ENCODE measurements at places on chromosomes 16 and 17.

DNA sequence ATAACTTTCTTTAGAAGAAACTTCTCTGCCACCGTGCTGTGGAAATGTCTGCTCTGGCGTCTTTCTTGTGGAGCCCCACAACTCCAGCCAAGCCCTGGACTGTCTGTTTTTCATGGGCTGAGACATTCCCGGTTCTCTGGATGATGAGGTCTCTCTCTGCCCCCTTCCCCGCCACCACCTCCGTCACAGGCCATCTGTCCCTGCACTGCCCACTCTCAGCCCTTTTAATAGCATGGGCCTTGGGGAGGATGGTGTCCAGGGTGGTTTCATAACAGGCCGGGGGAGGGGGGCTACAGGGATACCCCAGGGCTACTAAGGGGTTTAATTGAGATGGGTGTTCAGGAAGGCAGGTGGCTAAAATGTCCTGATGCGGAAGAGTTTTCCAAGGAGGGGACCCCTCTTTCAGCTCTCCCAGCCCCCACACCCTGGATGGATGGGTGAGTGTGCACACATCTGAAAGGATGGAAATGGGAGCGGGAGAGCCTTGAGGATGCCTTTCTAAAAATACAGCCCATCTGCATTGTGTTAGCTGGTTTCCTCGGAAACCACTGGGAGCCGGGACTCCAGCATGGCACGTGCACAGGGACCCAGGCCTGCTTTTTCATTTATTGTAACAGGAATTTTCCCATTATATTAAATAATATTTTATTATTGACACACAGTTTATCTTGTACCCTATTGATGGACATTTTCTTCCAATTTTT, 14.6 kb upstream of the NDRG4 start:
- no peak for DNase-seq

DNA sequence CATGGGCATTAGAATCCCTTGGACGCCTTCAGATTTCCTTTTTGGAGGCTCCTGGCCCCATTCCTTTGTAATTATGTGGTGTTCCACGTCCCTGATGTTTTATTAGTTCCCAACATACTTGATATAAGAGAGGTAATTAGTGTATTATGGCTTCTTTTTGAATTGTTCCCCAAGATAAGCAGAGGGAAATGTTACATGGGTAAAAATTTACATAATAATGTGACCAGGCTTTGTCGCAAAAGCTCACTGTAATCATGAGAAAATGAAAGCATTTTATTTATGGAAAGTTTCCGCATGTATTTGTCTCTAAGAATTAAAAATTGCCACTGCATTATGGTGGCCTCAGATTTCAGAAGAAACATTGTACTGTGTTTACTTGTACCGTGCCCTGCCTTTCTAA, 177.8 kb downstream of the PRKCA start:
- DNase-seq = no peak

GRCh38 chr17:50451943-50452629, 16.6 kb downstream of the CHAD start:
- DNase-seq = no peak

DNA sequence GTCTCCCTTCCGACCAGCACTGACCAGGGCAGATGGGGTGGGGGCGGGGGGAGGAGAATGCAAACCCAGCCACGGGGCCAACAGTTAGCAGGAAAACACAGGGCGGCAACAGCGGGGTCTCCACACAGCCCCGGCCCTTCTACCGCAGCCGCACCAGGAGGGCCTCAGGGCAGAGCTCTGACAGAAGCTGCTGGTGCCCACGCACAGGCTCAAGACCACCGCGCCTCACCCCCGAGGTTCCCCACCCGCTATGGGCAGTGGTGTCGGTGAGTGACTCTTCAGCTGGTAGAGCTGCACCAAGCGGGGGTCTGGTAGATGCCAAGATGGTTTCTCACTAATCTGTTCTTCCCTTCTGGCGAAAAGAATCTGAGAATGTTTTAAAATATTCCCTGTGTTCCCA, 16.1 kb downstream of the HAGH start:
- DNase-seq = no peak

- no peak for DNase-seq
Measured at GRCh38 chr17:31321966-31322365, 544 bp upstream of the EVI2A start.

GRCh38 chr16:85391769-85392583, 221.1 kb upstream of the GSE1 start:
- DNase-seq = no peak

DNA sequence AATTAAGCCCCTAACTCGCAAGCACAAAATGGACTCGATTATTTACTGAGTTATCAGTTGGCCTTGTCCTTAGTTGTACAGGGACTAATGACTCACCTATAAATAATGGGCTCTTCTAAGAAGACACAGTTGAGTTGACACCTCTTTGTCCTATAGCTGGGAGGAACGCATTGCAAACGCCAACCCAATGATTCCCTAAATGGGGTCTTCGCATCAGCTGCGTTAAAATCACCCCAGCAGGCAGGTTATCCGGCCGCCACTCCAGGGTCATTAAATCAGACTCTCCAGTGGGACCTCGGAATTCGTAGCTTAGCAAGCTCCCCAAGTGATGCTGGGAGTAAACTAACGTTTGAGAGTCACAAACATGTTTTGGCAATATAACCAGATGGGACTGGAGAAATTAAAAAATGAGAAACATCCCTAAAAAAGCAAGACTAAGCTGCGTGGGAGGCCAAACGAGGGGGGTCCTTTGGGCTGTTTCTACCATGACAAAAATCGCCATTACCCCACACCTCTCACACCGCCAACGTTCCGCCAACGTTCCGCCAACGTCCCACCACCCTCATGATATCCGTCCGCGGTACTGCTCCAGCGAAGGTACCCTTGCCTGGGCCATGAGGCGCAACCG, 932 bp upstream of the NFE2L1 start:
- no peak for DNase-seq

DNA sequence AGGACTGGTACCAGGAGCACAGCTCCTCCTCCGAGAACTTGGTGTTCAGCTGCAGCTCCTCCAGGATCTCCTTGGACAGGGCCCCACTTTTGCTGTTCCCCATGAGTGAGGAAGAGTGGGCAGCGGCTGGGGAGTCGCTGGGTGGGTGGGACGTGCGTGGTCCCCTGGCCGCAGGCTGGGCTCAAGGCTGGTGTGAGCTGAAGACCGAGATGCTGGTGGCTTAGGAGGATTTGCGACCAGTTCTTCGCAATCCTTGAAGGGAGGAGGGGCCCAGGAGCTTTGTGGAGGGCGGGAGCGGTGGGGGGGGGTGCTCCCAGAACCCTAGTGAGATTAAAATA, at the start of gene RCVRN:
TSS of gene RCVRN (minus strand) at position 194 of the 338 bp plus-strand sequence. CDS start at position 103, 91 bp downstream.
- DNase-seq = no peak

DNA sequence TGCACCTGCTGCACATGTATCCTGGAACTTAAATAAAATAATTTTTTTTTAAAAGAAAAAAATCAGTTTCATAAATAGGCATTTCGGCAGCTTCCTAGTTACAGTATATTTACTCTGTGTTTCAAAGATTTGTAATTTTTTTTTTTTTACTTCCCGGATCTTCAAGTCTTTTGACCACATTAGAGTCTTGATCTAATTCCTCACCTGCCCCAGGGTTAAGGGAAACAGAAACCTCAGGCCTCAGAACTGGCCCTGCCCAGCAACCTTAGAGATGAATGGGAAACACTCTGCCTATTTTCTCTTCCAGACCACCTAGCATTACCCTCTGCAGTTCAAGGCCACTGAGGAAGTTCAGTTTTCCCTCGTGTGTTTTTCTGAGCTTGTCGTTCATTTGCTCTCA, 304.0 kb downstream of the MAF start:
- no peak for DNase-seq

- DNase-seq = no peak
Measured at GRCh38 chr16:66099306-66099705, 267.2 kb upstream of the CDH5 start.

GRCh38 chr16:10571354-10571753, 9.0 kb downstream of the EMP2 start:
- no peak for DNase-seq

GRCh38 chr16:12721841-12722421, 81.8 kb downstream of the CPPED1 start:
- no peak for DNase-seq

GRCh38 chr16:55565086-55565485, 1.4 kb upstream of the CAPNS2 start:
- DNase-seq = peak; percentile 50

- no peak for DNase-seq
Measured at GRCh38 chr17:47803751-47804150, 17.8 kb downstream of the OSBPL7 start.

DNA sequence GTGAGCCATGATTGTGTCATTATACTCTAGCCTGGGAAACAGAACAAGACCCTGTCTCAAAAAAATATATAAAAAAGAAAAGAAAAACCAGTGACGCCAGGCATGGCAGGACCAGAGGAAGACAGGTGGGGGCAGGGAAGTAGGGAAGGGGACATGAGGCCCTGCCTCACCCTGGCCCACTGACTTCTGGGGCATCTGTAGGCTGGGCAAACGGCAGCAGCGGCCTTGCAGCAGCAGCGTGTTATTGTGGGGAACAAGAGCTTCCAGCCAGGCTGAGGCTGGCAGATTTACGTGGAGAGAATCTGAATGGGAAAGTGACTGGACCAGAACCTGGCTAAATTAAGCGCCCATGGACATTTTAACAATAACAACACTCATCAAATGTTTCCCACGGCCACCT, 19.4 kb downstream of the CMTM4 start:
- DNase-seq = no peak

DNA sequence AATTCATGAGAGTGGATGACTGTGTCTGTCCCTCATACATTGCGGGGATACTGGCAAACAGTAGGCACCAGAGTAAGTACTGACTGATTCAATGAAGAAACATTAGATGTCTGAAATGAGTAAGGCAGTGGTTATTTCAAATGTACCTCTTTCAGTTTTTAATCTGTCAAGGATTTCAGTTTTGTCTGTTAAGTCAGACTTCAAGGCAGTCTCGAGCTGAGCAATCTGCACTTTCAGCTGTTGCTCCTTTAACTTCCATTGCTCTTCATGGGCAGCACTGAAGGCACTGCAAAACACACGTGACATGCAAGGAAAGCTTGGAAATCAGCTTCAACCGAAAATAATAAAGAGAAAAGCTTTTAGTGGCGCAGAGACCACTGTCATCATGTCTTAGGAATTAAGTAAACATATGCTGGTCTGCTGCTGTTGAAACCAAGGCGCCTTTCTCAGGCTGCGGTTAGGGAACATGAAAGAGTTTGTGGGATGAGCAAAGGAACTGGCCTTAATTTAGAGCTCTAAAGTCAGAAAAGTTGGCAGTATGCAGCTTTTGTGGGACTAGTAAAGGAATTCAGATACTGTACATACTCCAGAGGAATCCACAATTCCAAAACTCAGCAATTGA, 38.8 kb downstream of the RPGRIP1L start:
- no peak for DNase-seq

DNA sequence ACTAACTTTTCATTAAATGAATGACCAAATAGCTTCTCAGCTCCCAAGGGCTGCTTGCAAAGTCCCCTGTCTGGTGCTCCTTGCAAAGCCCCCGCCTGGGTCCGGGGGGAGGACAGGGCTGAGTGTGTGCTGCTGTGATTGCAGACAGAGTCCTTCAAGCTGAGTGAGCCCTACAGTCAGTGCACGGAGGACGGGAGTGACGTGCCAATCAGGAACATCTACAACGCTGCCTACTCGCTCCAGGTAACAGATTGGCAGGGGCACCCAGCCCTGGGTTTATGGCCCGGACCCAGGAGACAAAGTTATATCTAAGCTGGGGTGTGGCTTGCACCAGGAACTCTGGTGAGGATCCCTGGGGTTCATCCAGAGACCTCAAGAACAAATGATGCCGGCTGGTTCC, 27.1 kb downstream of the SCNN1G start:
- DNase-seq = no peak

DNA sequence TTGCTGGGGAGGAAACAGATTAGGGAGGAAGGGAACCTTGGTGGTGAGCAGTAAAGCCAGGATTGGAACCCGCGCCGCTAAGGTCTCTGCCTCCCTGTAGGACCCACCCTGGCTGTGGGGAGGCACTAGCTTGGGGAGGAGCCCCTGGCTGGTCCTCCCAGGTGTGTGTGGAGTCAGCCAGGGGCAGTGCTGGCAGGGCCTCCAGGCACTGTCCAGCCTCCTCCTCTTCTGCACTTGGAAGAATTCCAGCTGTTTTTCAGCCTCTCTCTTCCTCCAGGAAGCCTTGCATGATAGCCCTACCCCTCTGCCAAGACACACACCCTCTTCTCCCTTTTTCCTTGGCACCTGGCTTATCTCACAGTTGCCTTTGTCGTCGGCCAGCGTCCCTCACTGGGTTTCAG, 34.8 kb downstream of the TMEM235 start:
- no peak for DNase-seq

GRCh38 chr16:83914091-83914710, 15.3 kb downstream of the MLYCD start:
- DNase-seq = no peak

DNA sequence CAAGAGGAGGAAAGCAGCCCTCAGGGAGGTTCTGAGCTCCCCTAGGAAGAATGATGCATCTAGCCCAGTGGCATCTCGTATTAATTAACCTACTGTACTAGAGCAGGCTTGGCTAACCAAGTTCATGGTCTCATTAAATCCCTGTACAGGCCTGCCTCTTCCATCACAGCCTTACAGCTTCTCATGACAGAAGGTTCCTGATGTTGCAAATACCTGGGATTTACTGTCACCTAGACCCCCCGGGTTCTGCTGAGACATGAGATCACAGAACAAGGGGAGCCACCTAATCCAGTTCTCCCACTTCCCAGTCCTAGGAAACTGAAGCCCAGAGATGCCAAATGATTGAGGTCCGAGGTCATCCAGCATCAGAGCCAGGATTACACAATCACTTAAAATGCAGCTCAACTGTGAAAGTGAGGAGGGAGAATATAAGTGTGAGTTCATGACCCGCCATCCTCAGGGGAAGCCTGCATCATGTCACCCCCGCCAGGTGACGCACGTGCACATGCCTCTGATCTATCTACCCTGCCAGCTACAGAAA, 23.9 kb downstream of the ACLY start:
- DNase-seq = no peak

DNA sequence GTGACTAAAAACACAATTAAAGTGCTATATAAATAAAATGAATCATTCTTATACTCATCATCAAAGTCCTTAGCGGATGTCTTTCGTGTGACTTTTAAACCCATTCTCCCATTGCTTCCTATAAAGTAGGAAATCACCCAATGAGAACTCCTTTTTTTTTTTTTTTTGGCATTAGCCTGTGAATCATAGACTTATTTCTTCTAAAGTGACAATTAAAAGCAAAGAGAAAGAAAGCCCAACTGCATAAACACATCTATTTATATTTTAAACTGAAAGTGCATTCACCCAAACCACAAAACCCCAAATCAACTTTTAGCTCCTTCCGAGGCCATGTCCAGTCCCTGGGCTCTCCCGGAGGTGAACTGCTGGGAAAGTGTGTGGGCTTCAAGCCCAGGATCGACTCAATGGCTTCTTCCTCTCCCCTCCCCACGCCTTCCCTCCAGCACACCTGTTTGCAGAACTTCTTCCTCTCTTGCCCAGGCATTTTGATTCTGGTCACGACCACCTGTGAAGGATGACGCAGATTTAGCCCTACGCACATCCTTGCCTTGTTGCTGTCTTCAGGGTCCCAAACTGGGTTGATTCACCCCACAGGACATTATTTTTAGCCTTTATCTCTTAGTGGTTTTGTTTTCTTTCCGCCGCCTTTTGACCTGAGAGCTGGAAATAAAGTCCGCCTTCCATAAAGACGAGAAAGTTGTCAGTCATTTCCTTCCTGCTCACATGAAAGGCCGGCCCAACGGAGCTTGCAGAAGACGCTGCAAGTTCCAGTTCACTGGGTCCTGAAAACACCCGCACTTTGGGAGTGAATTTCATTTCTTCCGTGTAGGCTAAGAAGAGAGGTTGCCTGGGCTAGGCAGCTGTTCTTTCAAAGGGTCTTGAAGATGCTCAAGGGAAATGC, 166.8 kb downstream of the MAP2K6 start:
- DNase-seq = no peak

GRCh38 chr16:56355786-56356275, 69.5 kb downstream of the AMFR start:
- DNase-seq = no peak

Measured in suppressor macrophage treated with lipopolysaccharide for 1 hour (primary cell).